ENCODE measurements at places on chromosomes 5 and 9. TPM values are rescaled to one million over a fixed set of nuclear protein-coding genes. Genes with fewer than 3 reads are reported as not detected.

Gene CEMIP2
- total RNA-seq = 57.2 TPM

Gene TMEM252
- not detected for total RNA-seq

Gene PRSS3
- total RNA-seq = 1.9 TPM

Gene BRINP1
- total RNA-seq = 0.33 TPM

Gene PDLIM4
- 0.25 TPM for total RNA-seq

Gene SPINK1
- total RNA-seq = 0.33 TPM

Gene LMX1B
- total RNA-seq = not detected

DNA sequence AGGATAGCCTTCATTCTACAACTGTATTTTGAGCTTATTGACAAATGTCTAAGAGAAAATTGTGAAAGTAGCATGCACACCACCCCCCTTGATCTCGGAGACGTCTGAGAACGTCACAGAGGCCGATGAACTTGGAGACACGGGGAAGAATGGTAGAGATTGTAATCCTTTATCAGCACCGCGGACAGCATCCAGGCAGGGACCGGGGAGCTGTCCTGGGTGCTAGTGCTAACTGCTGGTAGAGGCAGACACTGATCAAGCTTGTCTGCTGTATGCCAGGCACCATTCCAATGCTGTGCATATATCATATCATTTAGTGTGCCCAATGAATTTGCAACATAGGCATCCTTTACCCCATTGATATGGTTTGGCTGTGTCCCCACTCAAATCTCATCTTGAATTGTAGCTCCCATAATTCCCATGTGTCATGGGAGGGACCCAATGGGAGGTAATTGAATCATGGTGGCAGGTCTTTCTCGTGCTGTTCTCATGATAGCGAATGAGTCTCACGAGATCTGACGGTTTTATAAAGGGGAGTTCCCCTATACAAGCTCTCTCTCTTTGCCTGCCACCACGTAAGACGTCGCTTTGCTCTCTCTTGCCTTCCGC is 98.8 kb downstream of the LHX2 start:
- no peak overlapping the region for H3K27ac ChIP-seq
- peak; percentile 70 for DNase-seq
- H3K36me3 ChIP-seq = no peaks in the 10 kb centered on the region
- H3K27me3 ChIP-seq = no peaks in the 10 kb centered on the region

GRCh38 chr5:172864747-172865146 is 30.7 kb downstream of the ERGIC1 start:
- no peaks in the 10 kb centered on the region for H3K36me3 ChIP-seq
- no peak for DNase-seq
- H3K27ac ChIP-seq = no peak overlapping the region
- H3K27me3 ChIP-seq = no peaks in the 10 kb centered on the region
- peaks cover 27% of the 10 kb centered on the region for H3K4me1 ChIP-seq

GRCh38 chr9:137054932-137055384 is 1.1 kb upstream of the ENTPD2 start:
- H3K4me3 ChIP-seq = peak overlapping the region; percentile 52
- H3K27ac ChIP-seq = peak overlapping the region; percentile 88
- no peak for DNase-seq
- H3K4me1 ChIP-seq = peaks cover 26% of the 10 kb centered on the region
- H3K36me3 ChIP-seq = no peaks in the 10 kb centered on the region

DNA sequence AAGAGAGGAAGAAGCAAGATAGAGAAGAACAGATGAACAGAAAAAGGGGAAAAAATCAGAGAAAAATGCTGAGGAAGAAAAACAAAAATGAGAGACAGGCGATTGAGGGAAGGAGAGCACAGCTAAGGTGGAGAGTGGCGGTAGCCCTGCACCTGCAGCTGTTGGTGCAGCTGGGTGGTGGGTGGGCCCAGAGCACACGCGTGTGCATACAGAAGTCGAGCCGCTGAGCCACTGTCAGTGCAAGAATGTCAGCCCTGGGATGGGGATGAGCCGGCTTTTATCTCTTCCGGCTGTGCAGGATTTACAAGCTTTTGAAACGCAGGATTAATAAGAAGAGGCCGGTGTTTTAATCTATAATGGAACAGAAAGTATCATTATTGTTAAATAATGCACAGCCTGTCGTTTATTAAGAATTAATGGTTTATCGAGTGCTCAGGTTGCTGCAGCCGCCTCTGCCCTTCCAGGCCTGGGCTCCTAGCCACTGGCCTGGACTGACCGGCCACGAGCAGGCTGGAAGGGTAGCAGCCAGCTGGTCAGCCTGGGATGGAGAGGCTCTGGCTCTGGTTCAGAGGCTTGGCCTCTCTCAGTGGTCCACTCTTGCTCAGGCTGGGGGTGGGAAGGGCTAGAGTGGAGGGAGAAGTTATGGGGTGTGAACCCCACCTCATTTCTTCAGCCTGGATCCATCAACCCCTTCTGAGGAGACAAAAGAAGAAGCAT is 68.7 kb downstream of the PCDH1 start:
- no peak for DNase-seq
- no peak overlapping the region for H3K27ac ChIP-seq
- no peaks in the 10 kb centered on the region for H3K4me1 ChIP-seq
- H3K36me3 ChIP-seq = no peaks in the 10 kb centered on the region
- no peak overlapping the region for H3K4me3 ChIP-seq

DNA sequence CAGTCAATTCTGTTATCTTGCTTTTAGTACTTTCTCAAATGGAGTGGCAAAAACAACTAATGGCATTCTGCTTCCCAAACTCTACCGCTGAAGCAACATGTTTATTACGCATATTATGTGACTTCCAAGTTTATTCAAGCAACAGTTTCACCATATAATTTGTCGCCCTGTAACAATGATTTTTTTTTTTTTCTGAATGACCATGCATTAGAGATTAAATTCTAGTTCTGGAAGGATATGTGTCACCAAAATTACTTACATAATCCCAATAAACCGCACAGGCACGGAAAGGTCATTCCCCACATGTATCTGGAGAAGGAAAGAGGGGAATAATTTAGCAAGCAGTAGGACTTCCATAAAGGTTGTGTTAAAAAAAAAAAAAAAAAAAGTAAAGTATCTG is 691.8 kb downstream of the DNAH5 start:
- no peak overlapping the region for H3K4me3 ChIP-seq
- H3K4me1 ChIP-seq = no peaks in the 10 kb centered on the region
- DNase-seq = no peak
- H3K27ac ChIP-seq = no peak overlapping the region
- no peaks in the 10 kb centered on the region for H3K36me3 ChIP-seq

DNA sequence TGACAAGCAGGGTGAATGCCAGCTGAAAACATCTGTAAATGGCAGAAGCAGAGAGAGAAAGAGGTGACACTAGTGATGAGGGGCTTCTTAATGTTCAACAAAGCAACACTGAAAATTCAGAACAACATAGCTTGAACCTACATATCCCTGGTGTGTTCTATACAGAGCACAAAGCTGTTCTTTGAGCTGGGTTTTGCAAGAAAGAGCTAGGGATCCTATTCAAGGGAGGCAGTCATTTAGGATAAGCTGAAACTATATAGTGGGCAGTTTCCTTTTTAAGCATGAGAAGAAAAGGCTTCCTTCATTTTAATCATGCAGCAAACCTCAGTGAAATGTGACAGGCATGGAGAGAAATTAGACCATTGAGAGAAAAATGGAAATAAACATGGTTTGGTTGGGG is 45.6 kb upstream of the RAI14 start:
- no peaks in the 10 kb centered on the region for H3K27me3 ChIP-seq
- H3K4me1 ChIP-seq = no peaks in the 10 kb centered on the region
- no peak for DNase-seq
- no peak overlapping the region for H3K4me3 ChIP-seq
- no peaks in the 10 kb centered on the region for H3K36me3 ChIP-seq

DNA sequence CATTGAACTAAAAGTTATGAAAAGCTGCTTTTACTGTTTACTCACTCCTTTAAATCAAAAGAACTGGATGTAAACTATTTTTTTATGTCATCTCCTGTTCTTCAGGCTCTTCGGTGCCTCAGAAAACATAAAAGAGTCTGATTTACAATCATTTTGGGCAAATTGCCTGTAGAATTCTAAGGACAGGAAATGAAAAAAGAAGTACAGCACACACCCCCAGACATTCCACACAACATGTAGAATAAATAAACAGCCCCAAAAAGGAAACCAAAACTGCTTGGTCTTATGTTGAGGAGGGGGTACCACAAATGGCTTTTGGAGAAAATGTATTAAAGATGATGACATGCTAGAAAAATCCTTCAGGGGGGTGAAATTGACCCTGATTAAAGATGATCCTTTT is 57.2 kb downstream of the ITGA1 start:
- H3K4me3 ChIP-seq = no peak overlapping the region
- H3K4me1 ChIP-seq = no peaks in the 10 kb centered on the region
- H3K36me3 ChIP-seq = no peaks in the 10 kb centered on the region
- no peak overlapping the region for H3K27ac ChIP-seq
- no peak for DNase-seq
